Erythroblast (primary cell): ENCODE measurements at places on chromosomes 4 and X.
A peak's percentile ranks its signal among the peaks of the same experiment; 100 is the strongest.

DNA sequence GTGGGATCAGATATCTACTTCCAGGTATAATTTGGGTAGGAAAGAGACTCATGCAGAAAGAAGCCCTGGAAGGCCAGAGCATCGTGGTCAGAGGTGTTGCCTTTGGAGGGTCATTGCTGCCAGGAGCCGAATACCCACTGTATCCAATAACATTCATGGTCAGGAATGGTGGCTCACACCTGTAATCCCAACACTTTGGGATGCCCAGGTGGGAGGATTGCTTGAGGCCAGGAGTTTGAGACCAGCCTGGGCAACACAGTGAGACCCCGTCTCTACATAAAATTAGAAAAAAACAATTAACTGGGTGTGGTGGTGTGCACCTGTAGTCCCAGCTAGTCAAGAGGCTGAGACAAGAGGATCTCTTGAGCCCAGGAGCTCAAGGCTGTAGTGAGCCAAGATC lies 10.9 kb upstream of the F11 start:
- DNase-seq: no peak

DNA sequence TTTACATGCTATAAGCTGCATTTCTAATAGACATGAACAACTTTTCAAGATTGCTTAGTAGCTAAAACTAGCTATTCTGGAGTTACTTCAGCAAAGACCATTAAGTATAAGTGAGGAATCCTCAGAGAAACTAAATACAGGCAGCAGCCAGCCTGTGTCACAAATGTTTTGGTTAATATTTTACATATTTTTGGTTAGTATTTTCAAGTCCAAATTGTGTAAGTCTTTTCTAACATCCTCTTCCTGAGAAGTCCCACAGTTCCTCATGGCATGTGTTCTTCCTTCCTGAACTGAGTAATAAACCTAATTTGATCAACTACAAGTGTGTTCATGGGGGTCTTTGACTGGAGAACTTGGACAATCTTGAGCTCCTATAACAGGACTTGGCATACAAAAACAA lies 42.4 kb upstream of the MCF2 start:
- DNase-seq: no peak

GRCh38 chrX:118519411-118520215 lies 24.0 kb downstream of the DOCK11 start:
- no peak for DNase-seq

- DNase-seq: no peak
Measured at GRCh38 chr4:120939693-120940092, 17.2 kb upstream of the PRDM5 start.

DNA sequence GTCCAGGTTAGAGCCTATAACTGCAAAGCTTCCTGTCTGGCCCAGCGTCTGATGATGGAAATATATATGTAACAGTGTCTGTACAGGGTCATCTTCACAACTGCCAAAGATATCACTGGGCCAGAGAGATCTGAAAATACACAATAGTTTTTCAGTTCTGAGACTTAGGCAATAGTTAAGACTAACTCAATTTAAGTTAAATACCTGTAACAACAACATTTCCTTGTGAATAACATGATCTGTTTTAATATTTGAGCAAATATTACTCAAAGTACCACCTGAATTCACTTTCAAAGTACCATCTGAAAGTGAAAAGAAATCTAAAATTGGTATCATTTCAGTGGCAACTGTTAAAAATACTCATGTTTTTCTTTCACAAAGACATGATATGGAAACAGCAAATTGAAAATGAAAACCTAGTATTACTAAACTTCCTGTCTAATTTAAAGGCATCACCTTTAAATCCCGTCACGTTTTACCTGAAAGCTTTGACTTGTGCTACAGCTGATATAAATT lies 9.6 kb downstream of the ZAR1 start:
- no peak for DNase-seq

GRCh38 chr4:169098969-169099690 lies 89.1 kb upstream of the CBR4 start:
- DNase-seq: no peak

GRCh38 chrX:19718642-19719041 lies 168.8 kb downstream of the SH3KBP1 start:
- peak; percentile 54 for DNase-seq

DNA sequence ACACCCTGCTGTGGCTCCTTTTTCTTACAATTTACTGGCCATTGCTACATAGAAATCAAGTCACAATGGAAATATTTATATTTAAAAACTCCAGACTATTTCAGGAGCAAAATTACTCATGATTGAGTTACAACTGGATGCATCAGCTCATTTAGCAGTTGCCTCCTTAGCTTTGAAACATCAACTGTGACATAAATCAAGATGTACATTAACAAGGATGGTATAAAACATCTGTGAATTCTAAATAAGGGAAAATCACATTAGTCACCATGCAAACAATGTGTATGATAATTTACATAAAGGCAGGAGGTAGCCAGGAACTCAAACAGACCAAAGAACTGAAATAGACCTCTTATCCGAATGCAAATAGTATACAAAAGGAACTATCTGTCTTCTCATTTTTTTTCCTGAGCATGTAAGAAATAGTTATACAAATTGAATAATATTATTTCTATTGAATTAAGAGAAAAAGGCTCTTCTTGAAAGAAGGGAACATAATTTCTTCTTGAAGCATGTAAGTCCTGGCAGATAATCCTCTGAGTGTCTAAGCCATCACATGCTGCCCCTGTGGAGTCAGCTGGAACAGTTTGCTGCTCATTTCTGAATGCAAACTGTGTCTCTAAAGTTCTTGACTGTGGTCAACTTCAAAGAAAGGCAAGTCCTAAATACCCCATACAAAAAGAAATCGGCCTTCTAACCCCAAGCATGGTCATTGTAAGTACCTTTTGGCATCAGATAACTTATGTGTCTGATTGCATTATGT lies 151.2 kb downstream of the NAA11 start:
- no peak for DNase-seq

- DNase-seq: peak; percentile 21
Measured at GRCh38 chrX:48520976-48521352, 644 bp upstream of the EBP start.

- peak; percentile 0 for DNase-seq
Measured at GRCh38 chrX:44431194-44431593, 87.7 kb upstream of the EFHC2 start.

DNA sequence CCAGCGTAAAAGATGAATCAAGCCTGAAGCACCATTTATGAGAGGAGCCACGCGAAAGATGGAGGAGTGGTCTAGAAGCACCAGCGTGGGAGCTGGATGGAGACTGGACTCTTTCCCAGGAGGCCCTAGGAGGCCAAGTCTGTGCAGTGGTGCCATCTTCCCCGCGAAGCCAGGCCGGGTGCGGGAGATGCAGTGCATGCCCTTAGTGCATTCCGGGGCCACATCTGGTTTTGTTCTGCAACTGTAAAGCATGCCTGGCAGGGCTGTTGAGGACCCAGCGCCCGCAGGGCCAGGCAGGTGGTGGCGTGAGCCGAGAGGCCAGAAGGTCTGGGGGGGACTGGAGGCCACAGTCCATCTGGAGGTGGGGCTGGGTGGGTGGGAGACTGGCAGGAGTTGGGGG lies 78.6 kb upstream of the ADRA2C start:
- DNase-seq: no peak

GRCh38 chr4:16669036-16669435 lies 229.4 kb downstream of the LDB2 start:
- DNase-seq: no peak

DNA sequence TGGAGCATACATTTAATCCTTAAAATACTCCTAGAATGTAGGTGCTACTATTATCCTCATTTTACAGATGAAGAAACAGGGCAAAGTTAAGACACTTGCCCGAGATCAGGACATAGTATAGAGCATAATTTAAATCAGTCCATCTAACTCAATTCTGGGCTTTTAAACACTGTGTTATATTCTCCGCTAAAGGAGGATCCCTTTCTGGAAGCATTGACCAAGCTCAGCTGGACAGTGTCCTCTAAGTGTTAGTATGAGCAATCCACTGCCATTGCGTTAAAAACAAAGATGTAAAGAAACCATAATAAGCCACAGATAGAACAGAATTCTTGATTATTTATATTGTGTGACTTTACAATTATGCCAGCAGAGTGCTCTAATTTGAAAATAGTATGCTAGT lies 207.0 kb downstream of the ARHGAP24 start:
- DNase-seq: no peak

GRCh38 chr4:140499391-140499790 lies 1.3 kb upstream of the MGAT4D start:
- DNase-seq: no peak

GRCh38 chr4:98565681-98566301 lies 92.6 kb downstream of the TSPAN5 start:
- no peak for DNase-seq

DNA sequence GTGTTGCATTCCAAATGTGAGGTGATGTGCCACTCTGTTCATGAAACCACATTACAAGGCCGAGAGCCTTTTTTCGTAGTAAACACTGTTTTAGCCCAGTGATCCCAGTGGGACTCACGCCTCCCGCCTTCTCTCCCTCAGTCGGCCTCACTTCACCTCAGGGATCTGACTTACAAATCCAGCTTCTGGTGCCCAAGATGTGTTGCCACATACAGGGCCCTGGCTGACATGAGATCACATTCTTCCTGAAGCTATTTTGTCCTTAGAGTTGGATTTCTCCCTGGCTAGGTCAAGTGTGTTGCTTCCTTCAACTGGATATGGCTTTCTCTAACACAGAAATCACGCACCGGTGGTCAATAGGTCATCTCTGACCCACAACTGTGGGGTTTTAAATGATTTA lies 354.7 kb downstream of the FBXW7 start:
- no peak for DNase-seq

GRCh38 chr4:8657381-8658088 lies 65.0 kb downstream of the CPZ start:
- no peak for DNase-seq

DNA sequence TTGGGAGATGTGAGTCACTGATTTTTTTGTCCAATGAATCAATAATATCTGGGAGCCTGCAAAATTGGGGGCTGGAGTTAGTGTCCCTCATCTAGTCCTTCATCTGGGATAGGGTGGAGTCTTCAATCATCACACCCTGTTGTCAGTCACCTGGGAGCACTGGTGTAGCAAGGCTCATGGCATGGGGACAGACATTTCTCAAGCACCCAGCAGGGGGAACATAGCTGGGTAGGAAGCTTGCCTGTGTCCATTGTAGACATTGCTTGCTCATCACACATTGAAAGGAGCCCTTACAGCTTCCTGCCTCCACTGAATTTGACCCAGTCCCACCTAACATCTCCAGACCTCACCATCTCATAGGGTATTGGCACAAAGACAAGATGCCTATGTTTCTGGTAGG lies 61.2 kb downstream of the SEL1L3 start:
- no peak for DNase-seq

DNA sequence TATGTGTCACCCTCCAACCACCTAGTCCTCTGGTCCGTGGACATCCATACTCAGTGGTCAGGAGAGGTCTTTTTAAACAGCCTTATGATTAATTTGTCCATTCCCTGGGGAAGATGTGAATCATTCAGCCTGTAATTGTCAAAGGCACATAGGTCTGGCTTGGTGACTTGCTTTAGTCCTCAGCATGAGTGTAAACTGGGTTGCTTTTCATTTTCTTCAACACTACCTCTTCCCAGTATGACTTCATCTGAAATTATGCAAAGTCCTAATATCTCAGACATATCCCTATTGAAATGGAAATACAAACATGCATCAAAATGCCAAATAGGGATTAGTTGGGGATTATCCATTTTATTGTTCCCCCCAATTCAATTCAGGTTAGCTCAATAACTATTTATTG lies 208.3 kb upstream of the AMOT start:
- no peak for DNase-seq

DNA sequence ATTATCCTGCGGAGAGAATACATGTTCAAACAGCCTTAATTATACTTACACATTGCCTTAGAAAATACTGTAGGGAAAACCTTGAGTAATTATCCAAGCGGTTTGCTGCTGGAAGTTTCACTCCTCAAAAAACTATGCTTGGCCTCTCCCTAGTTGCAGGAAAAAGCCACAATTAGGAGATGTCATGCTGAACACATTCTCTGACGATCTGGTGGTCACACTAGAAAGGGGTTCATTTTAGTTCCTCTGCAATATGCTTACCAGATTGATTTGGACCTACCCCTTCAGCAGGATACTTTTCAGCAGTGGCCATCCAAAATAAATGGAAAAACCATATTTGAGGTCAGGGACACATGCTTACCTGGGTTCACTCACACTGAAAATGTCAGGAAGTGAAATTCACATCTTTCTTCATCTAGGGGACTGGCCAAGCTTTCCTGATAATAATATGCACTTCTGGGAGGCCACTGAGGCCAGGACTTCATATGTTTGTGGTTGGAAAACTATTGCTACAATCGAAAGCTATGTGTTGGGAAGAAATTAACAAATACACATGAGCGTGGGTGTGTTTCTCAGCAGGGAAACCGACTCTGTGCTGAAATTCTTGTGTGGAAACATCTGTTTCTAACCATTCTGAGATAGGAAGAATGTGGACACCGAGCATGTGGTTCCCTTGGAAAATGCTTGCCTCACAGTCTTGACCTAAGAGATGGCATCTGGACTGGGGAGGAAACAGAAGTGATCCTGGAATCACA lies 68.8 kb downstream of the ATXN3L start:
- DNase-seq: no peak

DNA sequence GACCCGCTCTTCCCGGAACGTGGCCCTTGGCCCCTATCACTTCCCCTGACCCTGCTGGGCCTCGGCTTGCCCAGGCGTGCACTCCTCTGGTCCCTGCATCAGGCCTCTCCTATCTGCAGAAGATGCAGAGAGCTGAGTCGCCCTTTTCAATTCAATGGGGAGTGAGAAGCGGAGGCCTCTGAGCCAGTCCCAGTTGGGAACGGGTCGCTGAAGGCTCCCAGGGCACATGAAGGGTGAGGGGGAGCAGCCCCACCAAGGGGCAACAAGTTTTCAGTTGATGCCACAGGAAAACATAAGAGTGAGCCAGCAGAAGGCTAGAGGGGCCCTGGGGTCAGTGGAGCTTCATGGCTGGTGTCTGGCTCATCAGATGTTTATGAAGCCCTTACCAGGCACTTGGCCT lies 17.1 kb downstream of the PSAPL1 start:
- no peak for DNase-seq

- no peak for DNase-seq
Measured at GRCh38 chr4:71980976-71981375, 50.8 kb upstream of the NPFFR2 start.

- no peak for DNase-seq
Measured at GRCh38 chr4:180436361-180436760, 1806.8 kb upstream of the TENM3 start.

- DNase-seq: no peak
Measured at GRCh38 chr4:130859991-130860390, 1764.0 kb downstream of the C4orf33 start.

DNA sequence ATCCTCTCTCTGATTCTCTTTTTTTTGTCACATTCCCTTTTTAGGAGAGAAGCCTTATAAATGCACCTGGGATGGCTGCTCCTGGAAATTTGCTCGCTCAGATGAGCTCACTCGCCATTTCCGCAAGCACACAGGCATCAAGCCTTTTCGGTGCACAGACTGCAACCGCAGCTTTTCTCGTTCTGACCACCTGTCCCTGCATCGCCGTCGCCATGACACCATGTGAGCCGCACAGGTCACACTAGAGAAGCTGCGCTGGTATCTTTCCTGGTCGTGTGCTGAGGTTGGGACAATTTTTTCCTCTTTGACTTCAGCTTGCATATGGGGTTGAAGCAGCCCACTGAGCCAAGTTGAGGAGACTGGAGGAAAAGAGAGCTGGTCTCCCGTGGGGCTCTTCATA lies 52.1 kb downstream of the KLF8 start:
- no peak for DNase-seq

- no peak for DNase-seq
Measured at GRCh38 chr4:138492176-138492575, 250.0 kb upstream of the SLC7A11 start.
